Esophagus mucosa (tissue), 1 donor: ENCODE measurements at places on chromosomes 3 and 15.
A peak's percentile ranks its signal among the peaks of the same experiment; 100 is the strongest.

DNA sequence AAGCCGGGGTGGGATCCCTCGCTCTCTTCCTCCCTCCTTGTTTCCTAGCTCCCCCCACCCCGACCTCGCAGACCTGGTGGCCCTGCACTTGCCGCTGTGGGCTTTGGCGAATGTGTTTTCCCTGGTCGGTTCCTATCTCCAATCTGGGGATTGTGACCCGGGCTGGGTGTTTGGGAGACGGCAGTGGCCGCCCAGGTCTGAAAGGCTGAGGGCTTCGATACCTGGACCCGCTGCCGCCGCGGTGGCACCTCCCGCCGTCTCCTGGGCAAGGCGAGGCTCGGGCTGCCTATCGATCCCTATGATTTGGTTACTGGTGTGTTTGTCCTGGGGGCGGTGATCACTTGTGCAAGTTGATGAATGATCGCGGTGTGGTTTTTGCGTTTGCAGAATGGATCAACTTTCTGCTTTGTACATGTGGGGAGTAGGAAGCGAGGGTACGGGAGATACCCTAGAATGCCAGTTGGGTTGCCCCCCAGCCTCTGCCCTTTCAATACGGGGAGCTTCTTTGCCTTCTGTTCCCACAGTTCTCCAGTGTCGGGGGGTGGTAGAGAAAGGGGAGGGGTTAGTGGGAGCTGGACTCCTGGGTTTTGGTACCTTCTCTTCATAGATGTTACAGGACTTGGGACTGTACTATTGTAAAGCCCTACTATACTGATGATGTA, 3.0 kb downstream of the BBX start:
- no peak for ATAC-seq

- ATAC-seq, result no peak
These were observed 474.8 kb upstream of the CNTN4 start for GRCh38 chr3:1623896-1624295.

- ATAC-seq, result no peak
These were observed 20.9 kb downstream of the FBXO22 start for GRCh38 chr15:75924576-75924975.

DNA sequence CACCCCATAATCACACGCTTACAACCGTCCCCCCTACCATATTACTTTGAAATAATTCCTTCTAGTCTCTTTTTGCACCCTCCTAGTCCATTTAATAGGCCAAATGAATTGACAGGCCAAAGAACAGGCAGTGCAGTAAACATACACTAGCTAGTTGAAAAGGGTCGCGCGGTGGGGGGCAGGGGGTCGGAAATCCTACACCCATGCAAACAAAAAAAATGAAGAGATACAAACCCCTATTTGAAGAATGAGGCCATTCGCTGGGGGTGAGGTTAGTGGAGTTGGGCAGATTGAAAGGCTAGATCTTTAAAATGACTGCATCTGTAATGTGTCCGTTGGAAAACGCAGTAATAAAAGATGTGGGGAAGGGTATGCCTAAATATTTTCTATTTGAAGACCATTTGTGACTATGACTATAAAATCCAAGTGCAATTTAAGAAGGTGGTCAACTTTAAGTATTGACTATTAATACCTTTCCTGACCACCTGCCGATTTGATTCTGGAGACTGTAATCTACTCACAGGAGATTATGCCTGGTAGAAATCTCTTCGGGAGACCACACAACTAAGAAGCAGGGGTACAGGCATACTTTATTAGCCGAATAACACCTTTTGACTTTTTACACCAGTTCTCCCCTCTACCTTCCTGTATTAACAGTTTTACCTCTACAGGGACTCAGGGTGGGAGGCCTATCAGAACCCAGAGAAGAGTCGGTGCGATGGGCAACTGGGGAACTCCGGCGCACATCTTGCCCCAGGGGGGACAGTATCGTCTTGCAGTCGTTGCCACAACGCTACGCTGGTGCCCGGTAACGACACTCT, 762 bp upstream of the ARL6 start:
- ATAC-seq, result no peak

DNA sequence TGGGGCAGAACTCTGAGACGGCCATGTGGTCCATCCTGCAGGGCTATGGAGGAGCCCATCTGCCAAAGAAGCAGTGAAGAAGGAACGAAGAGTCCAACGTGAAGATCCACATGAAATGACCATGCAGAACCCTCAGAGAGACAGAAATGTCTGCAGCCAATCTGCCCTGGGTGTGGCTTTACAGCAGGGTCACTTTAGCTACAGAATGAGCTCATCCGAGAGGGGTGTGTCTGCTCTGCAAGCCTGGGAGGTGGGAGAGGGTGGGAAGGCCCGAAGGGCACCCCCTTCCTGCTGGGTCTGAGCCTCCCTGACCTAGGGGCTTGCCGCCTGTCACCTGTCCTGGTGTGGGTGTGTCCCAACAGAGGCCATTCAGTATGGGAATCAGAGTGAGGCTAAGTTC, 176.3 kb downstream of the ATP10A start:
- ATAC-seq, result no peak

- ATAC-seq, result no peak
These were observed 504.0 kb downstream of the SHQ1 start for GRCh38 chr3:72344236-72344635.

GRCh38 chr15:101521591-101521990, 32.1 kb upstream of the PCSK6 start:
- ATAC-seq, result no peak

GRCh38 chr15:24961967-24962366, 7.2 kb downstream of the SNRPN start:
- no peak for ATAC-seq

GRCh38 chr3:153528473-153528872, 366.4 kb downstream of the RAP2B start:
- no peak for ATAC-seq

DNA sequence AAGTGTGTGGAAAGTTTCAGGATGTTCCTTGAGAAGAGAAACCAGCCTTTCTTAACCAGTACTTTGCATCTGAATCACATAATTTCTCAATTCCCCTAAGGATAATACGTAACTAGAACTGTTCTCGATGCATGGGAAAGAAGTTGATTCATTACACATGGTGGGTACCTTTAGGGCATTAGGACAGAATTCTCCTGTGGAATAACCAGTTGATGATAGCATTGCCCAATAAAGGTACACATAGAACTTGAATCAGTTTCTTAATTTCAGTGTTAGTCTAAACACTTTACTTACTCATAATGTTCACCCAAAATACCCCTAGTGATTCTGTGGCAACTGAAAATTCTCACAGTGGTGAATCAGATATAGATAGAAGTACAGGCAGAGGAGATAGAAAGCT, 1030.9 kb downstream of the ROBO1 start:
- ATAC-seq, result peak; percentile 98

DNA sequence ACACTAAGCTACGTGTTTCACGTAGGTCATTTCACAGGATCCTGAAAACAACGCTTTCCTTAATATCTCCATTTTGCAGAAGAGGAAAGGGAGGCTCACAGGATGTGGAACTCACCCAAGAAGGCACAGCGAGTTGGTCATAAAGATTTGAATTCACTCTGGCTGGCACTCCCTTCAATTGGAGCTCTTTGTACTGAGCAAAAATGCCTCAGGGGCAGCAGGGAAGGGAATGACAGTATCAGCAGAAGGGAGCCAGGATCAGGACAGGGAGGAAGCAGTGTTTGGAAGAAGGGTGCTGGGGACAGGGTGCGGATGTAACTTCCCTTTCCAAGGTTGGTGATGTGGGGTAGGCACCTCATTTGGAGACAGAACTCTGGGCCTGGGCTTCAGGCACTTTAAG, 1.1 kb upstream of the ST6GAL1 start:
- no peak for ATAC-seq

- no peak for ATAC-seq
These were observed 87.3 kb downstream of the CACNA1D start for GRCh38 chr3:53581671-53582070.

- no peak for ATAC-seq
These were observed 5.3 kb downstream of the SH2D7 start for GRCh38 chr15:78097667-78098066.

GRCh38 chr3:39651993-39652739, 157.2 kb upstream of the MYRIP start:
- no peak for ATAC-seq

- ATAC-seq, result no peak
These were observed 24.1 kb upstream of the SHISA5 start for GRCh38 chr3:48528048-48528447.

- ATAC-seq, result no peak
These were observed 64.0 kb upstream of the AKAP13 start for GRCh38 chr15:85316244-85316934.

DNA sequence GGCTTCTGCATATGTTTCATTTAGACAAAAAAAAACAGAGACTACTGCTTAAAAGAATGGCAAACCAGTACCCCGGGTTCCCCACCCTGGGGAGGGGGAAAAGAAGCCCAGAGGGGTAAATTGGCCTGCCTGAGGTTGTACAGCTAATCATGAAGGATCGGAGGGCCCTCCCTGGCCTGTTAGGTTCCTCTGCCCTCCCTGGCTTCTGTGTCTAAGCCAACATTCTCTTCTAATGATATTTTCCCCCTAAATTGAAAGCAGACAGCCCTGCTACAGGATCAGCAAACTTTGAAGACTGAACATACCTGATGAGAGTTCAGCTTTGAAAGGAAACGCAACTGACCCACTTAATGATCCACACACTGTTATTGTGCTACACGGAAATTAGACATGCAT, 2.5 kb downstream of the ARHGAP31 start:
- no peak for ATAC-seq

- ATAC-seq, result peak; percentile 4
These were observed 532 bp downstream of the B4GALT4 start for GRCh38 chr3:119240101-119240590.

DNA sequence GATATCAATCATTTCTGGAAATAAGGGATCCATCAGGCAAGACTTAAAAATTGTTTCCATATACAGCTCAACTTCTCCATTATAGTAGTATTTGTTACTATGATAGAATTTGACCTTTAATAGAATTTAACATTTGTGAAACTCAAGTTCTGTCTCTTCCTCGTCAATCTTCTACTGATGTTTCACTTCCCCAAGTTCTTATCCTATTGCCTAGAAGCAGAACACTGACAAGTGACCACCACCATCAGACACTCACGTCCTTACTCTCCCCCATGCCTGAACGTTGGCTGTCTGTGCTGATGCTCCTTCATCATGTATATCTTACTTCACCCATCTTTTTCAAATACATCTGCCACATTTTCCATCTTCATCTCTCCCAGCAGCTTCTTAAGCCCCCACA, 26.6 kb upstream of the TAFA4 start:
- ATAC-seq, result no peak

DNA sequence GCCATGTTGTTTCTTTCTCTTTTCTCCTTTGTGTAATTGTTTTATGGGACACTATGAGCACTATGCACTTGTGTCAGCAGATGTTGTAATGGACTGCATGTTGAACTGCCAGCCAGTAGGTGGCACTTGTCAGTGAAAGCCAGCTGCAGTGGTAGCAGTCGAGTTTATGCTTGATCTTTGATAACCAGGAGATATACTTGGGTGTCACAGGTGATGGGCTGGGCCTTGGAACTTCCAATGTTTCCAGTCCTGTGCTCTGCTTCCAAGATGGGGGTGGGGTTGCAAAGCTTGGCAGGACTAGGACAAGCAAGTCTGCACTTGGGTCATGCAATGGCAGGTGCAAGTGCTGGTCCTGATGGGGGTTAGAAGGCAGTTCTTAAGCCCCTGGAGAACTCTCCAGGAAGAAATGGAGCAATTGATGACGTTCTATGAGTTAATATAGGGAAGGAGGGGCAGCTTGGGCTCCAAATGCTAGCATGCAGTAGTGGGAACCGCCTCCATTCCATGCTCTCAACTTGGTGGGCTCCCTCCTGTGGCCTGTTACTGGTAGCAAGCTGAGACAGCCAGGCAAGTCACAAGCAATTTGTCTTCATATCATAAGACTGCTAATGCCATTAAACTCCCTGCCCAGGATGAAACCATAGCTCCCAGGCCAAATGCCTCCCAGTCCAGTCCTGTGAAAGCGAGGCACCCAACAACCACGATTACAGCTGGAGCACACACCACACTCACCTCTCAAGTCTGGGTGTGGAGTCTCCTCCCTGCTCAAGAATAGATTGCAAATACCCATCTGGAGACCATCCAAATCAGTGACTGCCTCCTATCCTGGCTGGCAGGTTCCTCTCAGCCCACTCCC, 287.2 kb downstream of the CGGBP1 start:
- ATAC-seq, result peak; percentile 62

DNA sequence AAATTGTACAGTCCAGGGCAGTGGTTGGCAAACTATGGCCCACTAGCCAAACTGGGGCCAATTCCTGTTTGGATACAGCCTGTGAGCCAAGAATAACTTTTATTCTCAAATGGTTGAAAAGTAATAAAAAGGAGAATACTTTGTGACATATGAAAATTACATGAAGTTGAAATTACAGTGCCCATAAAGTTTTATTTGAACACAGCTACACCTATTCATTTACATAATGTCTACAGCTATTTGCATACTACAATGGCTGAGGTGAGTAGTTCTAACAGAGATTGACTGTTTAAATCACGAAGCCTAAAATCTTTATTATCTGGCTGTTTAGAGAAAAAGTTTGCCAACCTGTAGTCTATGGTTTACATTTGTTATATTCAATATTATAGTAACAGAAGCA, 600.1 kb downstream of the MAGI1 start:
- ATAC-seq, result no peak

GRCh38 chr15:41559239-41559782, 299 bp downstream of the TYRO3 start:
- ATAC-seq, result no peak

DNA sequence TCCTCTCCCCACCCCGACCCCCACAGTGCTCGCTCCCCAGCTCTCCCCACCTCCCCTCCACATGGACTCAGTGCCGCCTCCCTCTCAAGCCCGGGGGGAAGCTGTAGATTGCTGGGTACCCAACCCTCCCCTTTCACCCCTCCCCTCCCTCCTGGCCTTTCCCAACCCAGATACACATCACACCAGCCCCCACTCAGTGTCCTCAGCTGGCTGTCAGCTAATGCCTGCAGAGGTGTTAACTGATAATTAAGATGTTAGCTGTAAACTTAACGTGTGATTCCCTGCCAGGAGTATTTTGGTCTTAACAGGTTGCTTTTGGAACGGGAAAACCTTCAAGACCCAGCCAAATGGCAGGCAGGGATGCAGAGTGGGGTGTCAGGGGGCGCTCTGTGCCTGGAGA, 39.4 kb upstream of the LINGO1 start:
- ATAC-seq, result no peak

DNA sequence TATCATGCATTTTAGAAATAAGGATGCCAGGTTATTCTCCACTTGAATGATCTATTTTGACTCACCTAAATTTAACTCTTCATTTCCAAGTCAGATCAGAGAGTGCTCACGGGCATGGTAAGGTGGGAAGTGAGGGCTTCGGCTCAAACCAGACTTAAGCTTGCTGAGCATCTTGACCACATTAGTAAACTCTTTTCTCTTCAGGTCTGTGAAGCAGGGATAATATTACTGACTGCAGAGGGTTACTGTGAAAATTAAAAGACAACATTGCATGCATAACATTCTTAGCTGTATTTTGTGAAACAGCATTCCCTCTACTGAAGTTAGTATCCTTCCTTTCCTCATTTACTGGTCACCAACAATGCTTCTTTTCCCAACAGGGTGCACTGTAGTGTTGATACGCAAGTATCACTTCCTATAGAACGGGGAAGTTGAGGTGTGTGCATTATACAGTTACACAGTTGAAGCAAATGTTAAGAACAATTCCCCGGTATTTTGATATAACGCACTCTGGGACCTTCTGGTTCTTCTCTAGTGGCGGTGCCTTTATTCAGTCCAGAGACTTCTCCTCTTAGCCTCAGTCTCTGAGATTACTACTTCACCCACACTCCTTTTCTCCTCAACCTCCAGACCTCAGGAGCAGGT, 74.1 kb upstream of the MNS1 start:
- ATAC-seq, result no peak
